ENCODE measurements at places on chromosomes 2 and 18.

DNA sequence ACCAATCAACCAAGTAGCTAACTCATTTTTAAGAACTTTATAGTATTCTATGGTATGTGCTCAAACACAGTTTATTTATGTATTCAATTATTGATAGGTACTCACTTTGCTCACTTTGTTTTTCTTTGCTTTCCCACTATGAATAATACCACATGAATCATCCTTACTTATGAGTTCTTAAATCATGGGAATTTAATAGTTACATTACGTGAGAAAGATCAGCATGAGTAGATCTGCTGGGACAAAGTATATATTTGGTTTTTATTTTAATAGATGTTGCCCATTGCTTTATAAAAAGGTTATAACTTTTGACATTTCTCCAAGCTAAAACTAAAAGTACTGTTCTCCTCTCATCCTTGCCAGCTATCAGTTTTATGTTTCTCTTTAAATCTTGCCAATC is 390.7 kb downstream of the LRATD1 start:
- no peak for DNase-seq

- DNase-seq, result no peak
Observed at GRCh38 chr2:25617948-25618646, 55.3 kb downstream of the DTNB start.

GRCh38 chr2:47964277-47964676 is 58.0 kb upstream of the FBXO11 start:
- DNase-seq, result no peak

DNA sequence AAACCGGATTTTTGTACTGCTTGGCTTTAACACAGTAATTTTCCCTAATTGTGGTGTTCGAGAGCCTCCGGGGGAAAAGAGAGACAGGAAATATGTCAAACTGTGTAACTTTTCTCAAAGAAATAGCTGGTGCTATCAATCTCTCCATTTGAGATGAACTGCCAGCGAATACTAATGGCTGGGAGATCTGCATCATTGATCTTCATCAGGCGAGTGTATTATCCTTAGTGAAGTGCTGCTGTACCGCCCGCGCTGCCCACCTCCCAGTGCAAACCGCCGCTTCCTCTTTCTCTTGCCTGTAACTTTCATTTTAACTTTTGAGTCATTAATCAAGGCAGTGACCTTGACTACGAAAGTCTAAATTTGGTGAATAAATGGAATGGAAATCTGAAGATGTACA is 246.1 kb upstream of the ST6GAL2 start:
- DNase-seq, result no peak

DNA sequence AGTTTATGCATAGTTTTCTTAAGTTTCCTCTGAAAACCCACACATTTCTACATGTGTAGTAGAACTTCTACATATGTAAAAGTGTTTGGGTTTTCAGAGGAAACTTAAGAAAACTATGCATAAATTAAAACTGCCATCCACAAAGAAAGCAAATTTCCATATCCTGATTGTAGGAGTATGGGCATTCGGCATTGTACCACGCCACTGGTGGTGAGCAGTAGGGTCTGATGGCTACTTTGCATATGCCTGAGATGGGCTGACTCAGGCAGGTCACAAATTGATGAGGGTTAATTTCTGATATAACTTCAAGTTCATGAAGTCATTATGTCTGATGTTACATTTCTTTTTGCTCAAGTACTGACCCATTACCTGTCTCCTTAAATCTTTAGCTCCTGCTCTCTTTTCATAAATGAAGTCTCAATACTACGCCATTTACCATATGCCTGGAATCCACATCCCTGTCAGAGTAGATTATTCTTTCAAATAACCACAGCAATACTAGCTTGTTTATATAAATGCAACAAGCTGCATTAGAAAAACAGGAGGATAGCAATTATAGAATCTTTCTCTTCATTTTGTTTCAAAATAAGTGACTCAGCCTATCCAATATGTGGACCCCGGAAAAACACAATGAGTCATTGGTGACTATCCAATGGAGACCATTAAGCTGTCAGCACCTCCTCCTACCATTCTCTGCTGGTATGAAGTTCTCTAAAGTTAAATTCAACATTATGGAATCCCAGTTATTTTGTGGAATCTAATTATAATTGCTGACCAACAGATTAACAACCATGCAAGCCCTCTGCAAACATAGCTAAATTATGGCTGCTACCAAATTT is 355.2 kb upstream of the UBE2E3 start:
- DNase-seq, result no peak

DNA sequence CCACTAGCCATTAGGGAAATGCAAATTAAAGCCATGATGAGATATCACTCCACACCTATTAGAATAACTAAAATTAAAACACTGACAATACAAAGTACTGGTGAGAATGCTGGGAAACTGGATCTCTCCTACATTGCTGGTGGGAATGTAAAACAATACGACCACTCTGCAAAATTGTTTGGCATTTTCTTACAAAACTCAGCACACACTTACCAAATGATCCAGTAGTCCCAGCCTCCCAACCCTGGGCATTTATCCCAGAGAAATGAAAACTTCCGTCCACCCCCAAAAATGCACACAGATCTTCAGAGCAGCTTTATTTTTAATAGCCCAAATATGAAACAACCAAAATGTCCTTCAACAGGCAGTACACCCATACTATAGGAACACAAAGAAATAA is 8.9 kb upstream of the TMSB10 start:
- no peak for DNase-seq

- DNase-seq, result no peak
Observed at GRCh38 chr2:127157114-127157513, 50.2 kb upstream of the BIN1 start.

DNA sequence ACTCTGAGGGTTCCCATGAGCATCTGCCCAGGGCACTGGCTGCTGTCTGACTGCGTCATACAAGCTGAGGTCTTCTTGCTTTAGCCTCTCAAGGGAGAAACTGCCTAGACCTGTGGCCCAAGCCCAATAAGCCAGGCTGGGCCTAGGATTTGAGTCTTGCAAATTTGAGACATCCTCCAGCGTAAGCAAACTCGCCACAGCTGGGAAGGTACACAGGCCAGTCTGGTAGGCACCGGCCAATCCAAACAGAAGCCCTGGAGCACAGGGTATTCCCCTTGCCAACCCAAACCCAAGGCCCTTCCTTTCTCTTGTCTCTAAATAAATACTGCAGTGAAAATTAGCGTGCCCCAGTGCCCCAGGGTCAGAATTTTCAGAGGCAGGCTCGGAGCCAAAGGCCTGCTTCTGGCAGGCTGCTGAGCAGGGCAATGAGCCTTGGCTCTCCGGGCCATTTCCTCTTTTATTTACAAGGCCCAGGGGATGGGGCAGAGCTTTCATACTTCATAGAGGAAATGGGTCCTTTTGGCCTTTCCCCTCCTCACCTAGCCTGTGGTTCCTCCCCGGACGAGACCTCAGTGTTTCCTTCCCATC is 33.3 kb downstream of the POLR1A start:
- no peak for DNase-seq

DNA sequence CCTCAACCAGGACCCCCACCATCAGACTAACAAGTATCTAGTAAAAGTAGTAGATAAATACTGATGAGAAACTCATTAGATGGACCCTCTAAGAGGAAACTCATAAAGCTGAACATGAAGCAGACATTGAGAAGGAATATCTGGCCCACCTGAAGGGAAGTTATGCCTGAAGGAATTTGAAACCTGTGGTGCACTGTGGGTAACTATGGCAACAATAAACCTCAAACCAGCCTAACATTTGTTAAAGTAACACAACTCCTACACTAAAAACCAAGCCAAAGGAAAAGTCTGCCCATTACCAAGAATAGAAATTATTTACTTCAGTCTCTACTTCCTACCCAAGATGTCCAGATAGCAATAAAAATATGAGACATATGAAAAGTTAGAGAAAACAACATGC is 43.4 kb downstream of the KIAA1328 start:
- no peak for DNase-seq
